ENCODE measurements at places on chromosomes 16 and 17.

DNA sequence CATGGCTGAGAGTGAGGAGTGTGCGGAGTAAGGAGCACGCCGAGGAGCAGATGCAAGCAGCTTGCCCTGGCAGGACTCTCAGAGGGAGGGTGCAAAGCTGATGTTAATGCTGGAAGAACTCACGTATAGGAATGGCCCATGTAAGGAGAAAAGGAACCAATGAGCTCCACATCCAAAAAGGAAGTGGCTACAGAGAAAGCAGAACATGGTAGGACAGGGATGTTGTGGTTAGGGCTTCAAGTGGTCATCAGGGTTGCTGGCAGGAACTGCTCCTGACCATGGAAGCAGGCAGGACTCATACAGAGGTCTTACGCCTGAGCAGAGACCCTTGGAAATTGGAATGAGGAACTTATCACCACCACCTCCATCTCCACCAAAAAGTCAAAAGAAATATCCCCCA, 5.2 kb downstream of the MYO1D start:
- no peak for DNase-seq

DNA sequence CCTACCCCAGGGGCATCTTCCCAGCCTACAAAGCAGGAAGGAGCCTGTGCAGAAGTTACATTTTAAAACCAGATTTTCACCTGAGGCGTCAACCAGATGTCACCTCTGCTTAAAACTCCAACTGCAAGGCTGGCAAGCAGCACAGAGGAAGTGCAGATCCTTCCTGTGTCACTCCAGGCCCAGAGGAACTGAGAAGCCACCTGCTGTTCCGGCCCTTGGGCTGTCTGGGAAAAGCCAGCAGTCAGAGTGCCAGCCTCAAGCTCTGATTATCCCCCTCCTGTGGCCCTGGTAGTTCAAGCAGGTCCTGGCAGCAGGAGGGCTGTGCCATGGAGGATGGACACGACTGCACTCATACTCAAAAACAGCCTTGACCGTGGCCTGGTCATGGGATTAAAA, 10.2 kb downstream of the POLR2C start:
- DNase-seq, result no peak

DNA sequence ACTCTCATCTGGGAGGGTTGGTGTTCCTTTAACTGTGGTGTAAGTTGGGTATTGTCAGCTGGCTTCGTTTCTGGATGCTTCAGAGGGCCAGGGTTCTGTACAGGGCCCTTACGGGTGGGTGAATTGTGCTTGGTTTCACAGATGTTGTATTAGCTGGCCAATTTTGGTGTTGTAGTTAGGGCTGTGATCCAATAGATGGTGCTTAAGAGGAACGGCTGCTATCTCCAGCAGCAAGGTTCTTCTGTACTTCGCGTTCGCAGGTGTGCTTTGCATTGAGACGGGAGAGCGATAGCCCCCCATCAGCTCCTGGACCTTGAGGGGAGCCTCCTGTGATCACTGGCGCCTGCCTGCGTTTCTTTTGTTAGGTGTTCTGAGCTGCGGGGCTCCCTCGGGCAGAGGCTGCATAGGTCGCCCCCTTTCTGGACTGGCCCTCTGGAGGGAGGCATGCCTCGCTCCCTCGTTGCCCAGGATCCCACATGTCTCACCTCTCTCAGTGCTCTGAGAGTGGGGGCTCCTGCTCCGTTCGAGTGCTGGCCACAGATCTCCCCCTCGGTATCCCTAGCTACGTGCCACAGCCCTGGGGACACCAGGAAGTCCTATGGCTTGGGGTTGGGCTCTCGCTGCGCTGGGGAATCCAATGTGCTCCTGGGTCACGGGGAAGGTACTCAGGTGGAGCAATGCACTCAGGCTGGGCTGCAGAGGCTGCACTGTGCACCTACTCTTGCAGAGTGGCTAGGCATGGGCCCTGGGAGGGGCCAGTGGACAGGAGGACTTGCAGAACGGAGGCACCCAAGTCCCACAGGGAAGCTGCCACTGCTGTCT, 837 bp upstream of the PRDM7 start:
- DNase-seq, result no peak

DNA sequence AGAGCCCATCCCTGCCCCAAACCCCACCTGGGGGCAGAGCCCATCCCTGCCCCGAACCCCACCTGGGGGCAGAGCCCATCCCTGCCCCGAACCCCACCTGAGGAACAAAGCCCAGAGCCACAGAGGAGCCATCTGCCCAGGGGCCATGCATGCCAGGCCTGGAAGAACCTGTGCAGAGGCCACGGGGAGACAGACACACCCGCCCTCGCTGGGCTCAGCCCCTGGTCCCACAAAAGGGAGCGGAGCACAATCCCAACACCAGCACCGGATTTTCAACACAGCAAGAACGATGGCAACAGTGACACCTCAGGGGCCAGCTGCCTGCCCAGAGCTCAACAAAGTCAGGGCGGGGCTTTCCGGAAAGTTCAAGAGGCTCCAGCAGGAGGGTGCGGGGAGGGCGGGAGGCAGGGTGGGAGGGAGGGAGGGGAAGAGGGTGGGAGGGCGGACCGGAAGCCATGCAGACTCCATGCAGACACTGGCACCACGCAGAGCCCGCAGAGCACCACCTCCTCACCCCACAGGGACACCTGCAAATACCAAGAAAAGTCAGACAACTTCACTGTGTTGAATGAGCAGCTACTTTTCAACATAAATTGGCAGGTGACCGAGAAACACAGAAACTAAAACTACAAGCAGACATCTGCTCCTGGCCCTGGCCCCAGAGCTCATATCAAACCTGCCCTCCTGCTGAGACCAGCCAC, 27.9 kb upstream of the C16orf95 start:
- no peak for DNase-seq

GRCh38 chr17:15238057-15238456, 27.1 kb downstream of the PMP22 start:
- DNase-seq, result no peak

- DNase-seq, result no peak
Observed at GRCh38 chr16:82991410-82991809, 364.6 kb downstream of the CDH13 start.

DNA sequence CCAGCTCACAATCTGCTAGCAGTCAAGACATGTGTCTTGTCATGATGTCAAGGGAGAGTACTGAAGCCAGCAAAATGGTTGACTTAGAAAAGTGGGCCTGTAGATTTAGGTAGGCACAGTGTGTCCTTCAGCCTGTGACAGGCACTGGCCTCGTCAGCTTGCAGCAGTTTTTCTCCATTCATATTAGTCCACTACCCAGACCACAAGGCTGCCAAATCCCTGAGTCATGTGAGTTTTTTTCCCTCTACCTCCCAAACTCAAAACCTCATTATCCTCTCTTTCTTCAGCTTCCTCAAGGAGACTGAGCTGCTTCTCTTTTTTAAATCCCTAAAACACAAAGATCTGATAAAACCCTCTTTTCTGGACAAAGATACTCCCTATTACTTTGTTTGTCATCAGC, 102.6 kb upstream of the HS3ST3A1 start:
- no peak for DNase-seq

GRCh38 chr17:48544349-48545021, 424 bp downstream of the HOXB2 start:
- DNase-seq, result no peak

GRCh38 chr16:930511-930910, 40.3 kb downstream of the LMF1 start:
- no peak for DNase-seq

DNA sequence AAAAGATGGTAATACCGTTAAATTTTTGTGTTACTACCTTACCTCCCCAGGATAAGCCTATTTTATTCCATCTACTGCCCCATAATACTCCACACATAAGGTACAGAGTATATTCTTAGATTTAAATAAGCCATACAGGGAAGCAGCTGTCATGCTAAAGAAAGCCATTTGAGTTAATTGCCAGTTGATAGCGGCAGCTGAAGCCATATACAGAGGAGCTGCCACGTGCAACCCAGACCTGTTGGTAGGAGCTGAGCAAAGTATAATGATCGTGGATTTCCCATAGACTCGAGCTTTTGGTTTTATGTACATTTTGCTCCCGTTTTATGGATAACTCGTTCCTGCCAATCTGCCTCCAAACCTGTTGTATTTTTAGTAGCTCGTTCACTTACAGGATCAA, 12.0 kb downstream of the CPSF4L start:
- DNase-seq, result no peak

DNA sequence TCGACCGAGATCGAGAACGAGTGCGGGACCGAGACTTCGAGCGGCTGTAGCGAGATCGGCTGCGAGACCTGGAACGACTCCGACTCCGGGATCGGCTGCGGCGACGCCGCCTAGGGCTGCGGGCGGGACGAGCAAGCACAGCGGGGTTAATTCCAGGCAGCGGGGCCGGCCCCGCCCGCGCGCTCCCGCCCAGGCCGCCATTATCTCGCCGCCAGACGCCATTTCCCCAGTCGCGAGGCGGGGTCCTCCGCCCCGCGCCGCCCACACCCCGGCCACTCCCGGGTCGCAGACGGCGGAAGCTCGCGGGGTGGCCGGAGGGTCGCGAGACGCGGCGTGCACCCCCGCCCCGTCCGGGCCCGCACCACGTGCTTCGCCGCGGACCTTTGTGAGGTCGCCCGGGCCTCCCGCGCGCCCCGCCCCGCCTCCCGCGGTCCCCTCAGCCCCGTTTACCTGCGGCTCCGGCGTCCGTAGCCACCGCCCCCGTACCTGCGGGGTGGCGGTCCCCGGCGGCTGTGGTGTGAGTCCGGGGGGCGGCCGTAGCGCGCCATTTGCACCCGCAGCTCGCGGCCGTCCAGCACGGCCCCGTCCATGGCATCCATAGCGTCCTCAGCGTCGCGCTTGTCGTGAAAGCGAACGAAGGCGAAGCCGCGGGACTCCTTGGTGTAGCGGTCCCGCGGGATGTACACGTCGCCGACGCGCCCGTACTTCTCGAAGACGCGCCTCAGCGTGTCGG, 616 bp downstream of the SRSF2 start:
- peak; percentile 49 for DNase-seq

GRCh38 chr17:78707016-78707415, 75.1 kb downstream of the CYTH1 start:
- no peak for DNase-seq

DNA sequence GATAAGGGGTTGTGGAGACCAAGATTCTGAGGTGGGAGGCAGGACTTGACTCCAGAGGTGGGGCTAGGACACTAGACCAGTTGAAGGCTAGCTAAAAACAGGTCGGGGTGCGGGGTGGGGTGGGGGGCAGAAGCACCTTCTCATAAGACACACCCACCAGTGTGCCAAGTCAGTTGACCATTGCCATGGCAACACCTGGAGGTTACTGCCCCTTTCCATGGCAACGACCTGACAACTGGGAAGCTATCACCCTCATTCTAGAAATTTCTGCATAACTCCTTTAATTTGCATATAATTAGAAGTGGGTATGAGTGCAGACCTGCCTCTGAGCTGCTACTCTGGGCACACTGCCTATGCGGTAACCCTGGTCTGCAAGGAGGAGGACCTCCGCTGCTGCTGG, 53.9 kb upstream of the ALOX12 start:
- no peak for DNase-seq

DNA sequence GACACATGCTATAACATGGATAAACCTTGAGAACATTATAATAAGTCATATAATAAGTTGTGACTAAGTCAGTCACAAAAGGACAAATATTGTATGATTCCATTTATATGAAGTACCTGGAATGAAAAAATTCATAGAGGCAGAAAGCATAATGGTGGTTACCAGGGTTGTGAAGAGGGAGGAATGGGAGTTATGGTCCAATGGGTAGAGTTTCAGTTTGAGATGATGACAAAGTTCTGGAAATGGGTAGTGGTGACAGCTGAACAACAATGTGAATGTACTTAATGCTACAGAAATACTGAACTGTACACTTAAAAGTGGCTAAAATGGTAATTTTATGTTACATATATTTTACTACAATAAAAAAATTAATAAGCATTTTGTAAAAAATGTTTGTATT, 49.7 kb downstream of the MYO1D start:
- no peak for DNase-seq

- no peak for DNase-seq
Observed at GRCh38 chr16:52649870-52650269, 102.9 kb upstream of the TOX3 start.

- no peak for DNase-seq
Observed at GRCh38 chr16:54582631-54583250, 296.2 kb upstream of the IRX3 start.

GRCh38 chr16:84379709-84380362, 11.5 kb downstream of the ATP2C2 start:
- no peak for DNase-seq

DNA sequence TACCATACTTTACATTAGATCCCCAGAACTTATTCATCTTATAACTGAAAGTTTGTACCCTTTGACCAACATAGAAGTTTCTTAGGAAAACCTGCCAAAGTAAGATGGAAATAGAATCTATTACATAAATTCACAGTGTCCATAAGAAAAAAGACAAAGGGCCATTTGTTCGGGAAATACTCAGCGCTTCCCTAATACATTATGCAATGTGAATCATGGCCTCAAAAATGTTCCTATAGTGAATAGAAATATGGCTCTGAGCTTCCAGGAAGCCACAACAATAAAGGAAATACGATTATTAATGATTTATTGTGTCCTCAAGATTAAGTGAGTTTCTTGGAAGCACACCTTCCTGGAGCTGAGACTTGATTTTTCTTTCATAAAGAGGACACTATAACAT, 51.5 kb downstream of the GPRC5B start:
- no peak for DNase-seq

DNA sequence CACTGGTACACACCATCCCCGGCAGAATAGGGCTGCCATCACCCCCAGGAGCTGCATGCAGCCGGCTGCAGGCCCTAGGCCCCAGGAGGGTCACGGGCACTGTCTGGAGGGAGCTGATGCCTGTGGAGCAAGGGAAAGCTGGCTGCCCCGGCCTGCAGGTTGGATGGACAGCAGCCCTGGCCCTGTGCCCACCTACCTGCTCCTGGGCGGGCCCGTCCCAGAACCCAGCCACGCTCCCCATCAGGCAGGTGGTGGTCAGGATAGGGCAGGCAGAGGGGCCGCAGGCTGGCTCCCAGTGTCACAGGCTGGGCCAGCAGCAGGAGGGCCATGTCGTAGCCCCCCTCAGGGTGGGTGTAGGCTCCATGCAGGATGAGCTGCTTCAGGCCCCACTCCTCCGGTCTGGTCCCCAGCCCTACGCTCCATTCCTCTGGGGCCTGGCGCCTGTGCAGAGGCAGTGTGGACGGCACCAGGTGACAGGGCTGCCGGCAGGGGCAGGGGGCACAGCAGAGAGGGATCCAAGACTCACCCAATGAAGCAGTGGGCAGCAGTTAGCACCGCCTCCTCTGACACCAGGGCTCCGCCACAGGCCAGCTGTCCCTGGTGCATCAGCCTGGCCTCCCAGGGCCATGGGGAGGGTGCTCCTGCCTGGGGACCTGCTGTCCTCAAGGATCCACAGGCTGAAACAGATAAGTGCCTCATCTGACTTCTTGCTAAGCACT, 4.0 kb downstream of the PRSS53 start:
- no peak for DNase-seq

- DNase-seq, result peak; percentile 58
Observed at GRCh38 chr17:45143767-45144198, 4.5 kb upstream of the HEXIM1 start.

Data from nucleus accumbens (tissue), 56 donors.